ENCODE measurements at places on chromosomes 6 and 20. TPM values are rescaled to one million over a fixed set of nuclear protein-coding genes. Genes with fewer than 3 reads are reported as not detected.
A peak's percentile ranks its signal among the peaks of the same experiment; 100 is the strongest.

- peak; percentile 22 for DNase-seq
Measured at GRCh38 chr20:36984257-36984638, 32.7 kb upstream of the SAMHD1 start.

DNA sequence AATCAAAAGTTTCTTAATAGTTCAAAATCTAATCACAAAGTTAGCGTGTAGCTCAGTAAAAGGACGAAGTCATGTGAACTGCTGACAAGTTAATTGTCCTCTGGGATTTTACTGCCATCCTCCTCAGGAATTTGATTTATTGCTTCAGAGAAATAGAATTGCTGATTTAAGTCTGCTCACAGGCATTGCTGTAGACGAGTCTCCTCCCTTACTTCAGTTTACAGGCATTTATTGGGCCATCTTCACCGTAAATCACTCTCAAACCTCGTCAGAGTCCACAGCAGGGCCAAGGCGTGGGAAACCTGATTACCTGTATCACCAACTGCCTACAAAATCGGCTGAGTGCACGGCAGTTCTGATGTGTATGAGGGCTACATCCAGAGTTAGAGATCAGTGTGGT lies 119.1 kb upstream of the PDE10A start:
- DNase-seq, result peak; percentile 54

DNA sequence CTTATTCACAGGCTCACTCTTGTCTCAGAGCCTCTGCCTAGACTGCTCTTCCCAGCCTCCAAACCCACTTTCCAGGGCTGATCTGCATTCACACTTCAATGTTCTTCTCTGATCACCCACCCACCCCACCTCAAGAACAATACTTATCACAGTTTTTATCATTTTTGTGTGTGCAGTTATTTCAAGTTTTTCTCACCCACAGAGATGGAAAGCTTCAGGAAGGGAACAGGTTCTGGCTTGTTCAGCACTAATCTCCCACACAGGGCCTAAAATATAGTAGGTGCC lies 160.9 kb downstream of the MRPL14 start:
- no peak for DNase-seq

GRCh38 chr20:9119776-9120175 lies 50.9 kb downstream of the PLCB4 start:
- DNase-seq, result no peak

- DNase-seq, result no peak
Measured at GRCh38 chr6:90434094-90434493, 137.5 kb upstream of the BACH2 start.

Gene POLR1H
- 42.0 TPM for polyA plus RNA-seq

Gene MTFR2
- 4.9 TPM for polyA plus RNA-seq

Data from left kidney (tissue), 8 donors.